Stimulated activated CD4-positive, alpha-beta T cell treated with anti-CD3 and anti-CD28 coated beads, Interleukin-1b, Interleukin-23, amount 100 ng/mL, for 24 hours (primary cell): ENCODE measurements at places on chromosomes 3 and 15.

GRCh38 chr3:55337641-55338180 lies 149.4 kb downstream of the WNT5A start:
- DNase-seq: no peak

DNA sequence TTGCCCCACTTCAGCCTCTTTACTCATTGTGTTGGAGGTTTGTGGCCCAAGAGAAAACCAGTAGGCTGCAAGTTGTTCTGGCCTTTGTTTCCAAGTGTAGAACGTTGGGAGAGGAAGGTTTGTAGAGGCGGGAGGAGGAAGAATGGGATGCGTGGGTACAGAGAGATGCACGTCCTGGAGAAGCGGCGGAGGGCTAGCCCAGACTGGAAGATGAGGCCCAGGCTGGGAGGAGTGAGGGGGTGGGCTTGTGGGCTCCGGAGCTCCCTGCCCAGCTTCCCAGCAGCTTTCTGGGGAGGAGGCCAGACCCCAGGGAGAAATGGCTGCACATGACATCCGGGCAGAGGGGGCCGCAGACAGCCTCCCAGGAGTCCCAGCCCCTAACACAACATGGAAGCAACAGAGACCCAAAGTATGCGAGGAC lies 5.3 kb downstream of the PLA2G4F start:
- no peak for DNase-seq

DNA sequence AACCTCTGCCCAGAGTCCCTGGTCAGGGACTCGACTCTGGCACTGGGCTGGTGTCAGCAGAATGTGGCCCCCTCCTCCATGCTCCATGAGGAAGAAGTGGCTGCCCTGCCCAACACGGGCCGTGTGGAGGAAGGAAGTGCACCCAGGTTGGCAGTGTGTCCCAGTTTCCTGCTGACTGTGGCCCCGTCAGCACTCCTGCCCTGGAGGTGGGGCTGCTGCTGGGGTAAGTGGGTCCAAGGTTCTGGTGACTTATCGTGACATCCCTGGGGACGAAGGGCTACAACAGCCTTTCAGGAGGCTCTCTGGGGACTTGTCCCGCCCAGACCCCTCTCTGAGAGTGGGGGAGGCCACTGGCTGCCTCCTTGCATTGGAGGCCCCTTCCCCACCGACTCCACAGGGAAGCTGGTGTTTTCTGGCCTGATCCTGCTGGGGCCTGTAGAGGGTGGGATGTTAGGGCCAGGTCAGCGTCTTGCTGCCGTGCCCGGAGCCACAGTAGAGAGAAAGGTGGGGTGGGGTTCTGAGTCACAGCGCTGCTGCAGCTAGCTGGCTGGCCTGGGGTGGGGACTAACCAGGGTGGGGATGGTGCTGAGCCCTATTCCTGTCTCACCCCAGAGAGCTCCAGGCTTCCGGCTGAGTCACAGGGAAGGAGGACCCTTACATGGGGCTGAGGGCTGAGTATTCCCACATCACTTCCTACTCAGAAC lies 10.5 kb downstream of the SEMA4B start:
- no peak for DNase-seq

DNA sequence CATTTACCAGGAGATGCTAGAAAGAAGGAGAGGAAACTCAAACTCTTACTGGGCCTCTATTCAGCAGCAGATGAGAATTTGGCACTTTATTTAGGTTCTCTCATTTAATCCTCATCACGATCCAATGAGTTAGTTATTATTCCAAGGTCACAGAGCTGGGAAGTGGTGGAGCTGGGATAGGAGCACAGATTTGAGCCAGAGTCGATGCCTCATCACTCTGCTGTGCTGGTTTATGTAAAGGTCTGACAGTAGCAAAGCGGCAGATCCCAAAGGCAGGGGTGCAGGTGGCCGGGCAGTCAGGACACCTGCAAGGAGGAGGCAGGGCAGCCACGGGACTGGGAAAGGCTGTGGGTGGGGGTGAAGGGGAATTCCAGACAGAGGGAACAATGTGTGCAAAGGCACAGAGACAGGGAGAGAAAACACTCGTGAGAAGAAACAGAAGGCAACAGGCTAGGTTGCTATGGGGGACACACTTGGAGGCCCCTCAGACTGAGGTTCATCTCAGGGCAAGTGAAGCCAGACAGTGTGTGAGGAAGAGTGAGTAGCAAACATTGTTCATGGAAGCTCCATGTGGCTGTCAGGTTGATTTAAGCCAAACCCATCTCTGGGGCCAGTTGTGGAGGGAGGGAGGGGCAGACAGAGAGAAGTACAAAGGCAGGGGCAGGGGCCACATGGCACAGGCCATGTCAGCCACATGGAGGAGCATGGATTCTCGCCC lies 26.8 kb downstream of the RAB6B start:
- no peak for DNase-seq

DNA sequence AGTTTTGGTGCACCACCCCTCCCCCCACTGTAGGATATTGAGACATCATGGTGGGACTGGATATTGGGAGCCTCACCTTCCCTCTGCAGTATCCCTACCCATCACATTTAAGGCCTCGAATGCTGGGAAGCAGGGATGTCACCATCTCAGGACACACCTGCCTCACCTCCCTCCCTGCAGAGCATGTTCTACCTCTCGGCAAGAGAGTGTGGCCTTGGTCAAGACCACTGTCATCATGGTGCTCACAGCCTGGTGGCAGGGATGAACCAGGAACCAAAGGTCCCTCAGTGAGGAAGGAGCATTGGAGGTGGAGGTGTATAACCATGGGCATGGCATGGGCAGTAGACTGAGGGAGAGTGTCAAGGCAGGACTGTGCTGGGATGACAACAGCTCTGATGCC lies 104.8 kb downstream of the CORO2B start:
- DNase-seq: no peak

GRCh38 chr3:152219216-152219615 lies 49.5 kb upstream of the MBNL1 start:
- no peak for DNase-seq

DNA sequence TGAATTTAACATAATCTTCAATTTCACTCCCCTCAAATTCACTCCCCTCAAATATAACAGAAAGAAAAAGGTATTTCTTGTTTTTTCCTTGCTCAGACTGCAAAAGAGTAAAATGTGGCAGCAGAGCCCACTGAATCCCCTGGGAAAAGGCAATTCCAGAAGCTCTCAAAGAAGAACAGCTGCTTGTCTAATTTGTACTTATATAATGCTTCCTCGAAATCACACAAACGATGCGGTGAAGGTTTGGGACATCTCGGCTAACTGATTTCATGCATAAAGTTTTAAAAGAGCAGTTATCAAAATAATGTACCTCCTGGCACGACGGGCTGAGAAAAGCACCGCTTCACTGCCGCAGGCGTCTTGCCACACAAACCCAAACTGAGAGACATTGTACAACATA lies 10.7 kb downstream of the BDH1 start:
- DNase-seq: no peak

DNA sequence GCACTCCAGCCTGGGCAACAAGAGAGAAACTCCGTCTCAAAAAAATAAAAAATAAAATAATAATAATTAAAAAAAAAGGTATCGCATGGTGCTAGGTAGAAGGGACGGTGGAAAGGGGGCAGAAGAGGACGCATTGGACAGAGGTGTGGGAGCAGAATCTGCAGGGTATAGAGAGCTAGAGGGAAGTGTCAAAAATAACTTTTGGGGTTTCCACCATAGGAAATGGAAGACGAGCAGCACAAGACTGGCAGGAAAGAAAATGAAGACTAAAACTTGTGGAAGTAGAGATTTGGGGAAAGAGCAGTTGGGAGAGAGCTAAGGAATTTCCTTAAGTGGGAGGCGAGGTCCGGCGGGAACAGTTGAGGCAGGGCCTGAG lies 585 bp upstream of the MKRN2 start:
- DNase-seq: no peak

- DNase-seq: no peak
These were observed 1135.7 kb downstream of the IGSF11 start for GRCh38 chr3:117898722-117899522.

- DNase-seq: no peak
These were observed 65.3 kb downstream of the CLASP2 start for GRCh38 chr3:33652736-33653135.

- no peak for DNase-seq
These were observed 13.0 kb downstream of the ZFAND6 start for GRCh38 chr15:80072285-80072994.

- DNase-seq: no peak
These were observed 95.9 kb upstream of the UNC13C start for GRCh38 chr15:53882311-53882710.

DNA sequence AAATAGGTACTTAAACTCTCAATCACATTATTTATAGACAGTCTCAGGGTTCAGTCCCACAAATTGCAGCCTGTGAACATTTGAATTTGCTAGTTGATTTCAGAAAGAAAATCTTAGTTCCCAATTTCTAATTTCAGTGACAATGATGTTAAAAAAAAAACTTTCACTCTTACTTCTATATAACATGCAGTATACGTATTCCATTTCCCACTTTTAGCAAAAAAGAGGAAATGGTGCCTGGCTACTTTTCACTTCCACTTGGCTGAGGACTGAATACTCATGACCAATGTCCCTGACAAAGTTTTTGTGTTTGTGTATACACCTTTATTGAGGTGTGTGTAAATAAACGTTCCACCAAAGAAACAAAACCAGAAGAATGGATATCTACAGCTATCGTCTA lies 32.1 kb upstream of the XCR1 start:
- no peak for DNase-seq

GRCh38 chr3:34298653-34299052 lies 500.2 kb downstream of the PDCD6IP start:
- no peak for DNase-seq

DNA sequence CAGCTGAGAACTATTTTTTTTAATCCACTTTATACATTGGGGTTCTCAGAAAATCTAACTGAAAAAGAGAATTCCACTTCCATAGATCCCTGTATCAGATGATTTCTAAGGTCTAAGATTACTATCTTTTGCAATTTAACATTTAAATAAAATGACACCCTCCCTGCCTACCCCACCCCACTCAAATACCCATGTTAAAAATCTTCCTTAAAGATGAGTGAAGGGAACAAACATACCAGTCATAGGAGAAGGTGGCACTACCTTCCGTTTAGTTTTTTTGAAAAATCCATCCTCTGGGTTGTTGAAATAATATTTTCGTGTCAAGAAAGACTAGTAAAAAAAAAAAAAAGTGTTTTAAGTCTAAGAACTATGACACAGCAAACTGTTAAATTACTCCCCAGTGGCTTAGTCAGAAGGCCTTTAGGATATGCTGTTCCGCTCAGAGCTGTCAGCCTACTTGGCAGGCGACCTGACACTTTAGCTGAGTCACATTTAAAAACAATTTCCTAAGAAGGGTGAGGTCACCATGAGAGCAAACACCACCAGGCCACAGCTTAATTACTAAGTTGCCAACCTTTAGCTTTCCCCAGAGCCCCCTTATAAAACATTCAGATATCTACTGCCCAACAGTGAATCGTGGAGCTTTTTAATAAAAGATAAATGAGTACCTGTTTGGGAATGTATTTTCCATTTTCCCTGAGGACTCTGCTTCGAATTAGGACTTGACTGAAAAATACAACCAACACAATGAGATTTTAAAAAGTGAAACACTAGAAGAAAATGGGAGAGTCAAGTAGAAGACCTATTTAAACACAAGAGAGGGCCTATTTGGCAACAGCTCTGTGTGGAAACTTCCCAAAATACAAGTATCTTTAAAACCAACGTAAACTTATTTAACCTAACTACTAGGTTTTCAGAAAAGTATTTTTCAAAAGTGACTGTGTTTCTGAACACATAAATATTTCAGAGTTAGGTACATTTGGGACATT lies 9.6 kb downstream of the EMC3 start:
- no peak for DNase-seq

DNA sequence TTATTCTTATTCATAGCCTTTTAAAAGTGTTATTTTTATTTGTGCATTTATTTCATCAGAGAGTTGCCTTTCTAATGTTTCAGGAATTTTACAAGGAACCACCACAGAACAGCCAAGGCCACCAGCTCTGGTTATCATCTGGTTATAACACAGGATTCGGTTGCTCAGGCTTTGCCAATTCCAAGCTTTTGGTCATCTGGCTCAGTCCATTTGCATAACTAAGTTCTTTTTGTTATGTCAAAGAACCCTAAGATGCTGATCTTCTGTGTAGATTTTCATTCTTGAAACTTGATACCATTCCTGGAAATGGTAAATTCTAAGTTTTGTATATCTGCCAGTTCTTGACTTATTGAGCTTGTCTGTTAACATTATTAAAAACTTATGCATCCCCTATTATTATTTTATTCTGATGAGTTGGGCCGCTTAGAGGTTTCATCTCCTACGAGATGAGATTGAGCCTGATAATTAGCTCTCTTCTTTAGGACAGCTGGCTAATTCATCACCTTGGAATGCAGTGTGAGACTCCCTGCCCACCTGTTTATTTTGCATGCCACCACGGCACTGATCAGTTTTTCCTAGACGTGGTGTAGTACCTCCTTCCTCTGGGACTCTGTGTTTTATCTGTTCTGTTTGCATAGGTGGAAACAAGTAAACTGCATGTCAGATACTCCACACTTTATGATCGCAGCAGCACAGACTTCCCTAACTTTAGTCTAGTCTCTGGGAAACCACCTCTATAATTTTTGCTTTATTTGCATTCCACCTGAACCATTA lies 264.8 kb downstream of the SLCO3A1 start:
- no peak for DNase-seq

- no peak for DNase-seq
These were observed 14.7 kb downstream of the ANKUB1 start for GRCh38 chr3:149777414-149778214.

- DNase-seq: no peak
These were observed 24.0 kb downstream of the NOX5 start for GRCh38 chr15:69038508-69038907.

GRCh38 chr3:108062051-108062450 lies 28.8 kb downstream of the CD47 start:
- DNase-seq: no peak

GRCh38 chr3:57464011-57464410 lies 80.1 kb downstream of the DNAH12 start:
- no peak for DNase-seq

DNA sequence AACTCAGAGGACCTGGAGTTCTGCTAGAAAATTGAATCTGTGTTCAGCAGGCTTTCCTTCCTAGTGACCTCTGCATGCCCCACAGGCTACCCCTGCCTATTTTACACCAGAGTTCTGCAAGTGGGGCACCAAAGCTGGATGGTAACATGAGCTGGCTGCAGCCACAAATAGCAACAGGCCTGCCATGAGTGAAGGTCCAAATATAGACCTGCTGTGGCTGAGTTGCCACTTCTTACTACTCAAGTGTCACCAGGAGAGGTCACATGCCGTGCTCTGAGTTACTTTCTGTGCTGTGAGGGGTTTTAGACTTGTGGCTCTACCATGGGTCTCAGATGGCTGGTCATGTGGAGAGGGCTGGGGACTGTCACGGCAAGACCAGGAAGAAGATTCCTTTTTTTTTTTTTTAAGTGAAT lies at the start of gene FSD2:
Gene FSD2 (minus strand): TSS at position 76 of the 413 bp plus-strand sequence. CDS start 18,679 bp downstream, outside the sequence.
- no peak for DNase-seq

- no peak for DNase-seq
These were observed 284.9 kb upstream of the TBL1XR1 start for GRCh38 chr3:177482048-177482691.
